CD4-positive, CD25-positive, alpha-beta regulatory T cell (primary cell): ENCODE measurements at places on chromosomes 7 and 10.

GRCh38 chr10:10850214-10850613 is 167.5 kb upstream of the CELF2 start:
- no peaks in the 10 kb centered on the region for H3K4me1 ChIP-seq
- no peak overlapping the region for H3K27ac ChIP-seq
- no peak overlapping the region for H3K4me3 ChIP-seq
- no peak for DNase-seq
- H3K36me3 ChIP-seq, result no peaks in the 10 kb centered on the region

DNA sequence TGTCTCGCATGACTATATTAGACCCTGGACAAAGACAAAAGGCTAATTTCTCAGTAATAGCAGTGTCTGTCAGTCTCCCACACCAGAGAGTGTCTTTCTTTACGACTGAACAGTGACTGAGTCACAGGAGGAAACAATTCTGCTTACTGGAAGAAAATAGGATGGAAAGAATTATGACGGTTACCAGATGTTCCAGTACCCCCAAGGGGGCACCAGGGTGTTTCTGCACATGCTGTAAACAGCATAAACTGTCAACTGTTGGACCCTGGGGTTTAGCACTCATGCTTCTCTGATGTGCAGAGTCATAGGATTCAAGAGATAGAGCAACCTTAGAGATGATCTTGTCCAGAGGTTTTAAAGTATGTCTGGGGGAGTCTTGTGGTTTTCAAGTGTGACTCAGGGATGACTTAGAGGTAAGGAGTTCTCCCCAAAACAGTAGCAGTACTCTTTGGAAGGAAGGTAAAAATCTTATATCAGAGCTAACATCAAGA is 291.7 kb downstream of the THSD7A start:
- no peaks in the 10 kb centered on the region for H3K4me1 ChIP-seq
- no peaks in the 10 kb centered on the region for H3K36me3 ChIP-seq
- H3K27me3 ChIP-seq, result no peaks in the 10 kb centered on the region
- DNase-seq, result no peak
- no peak overlapping the region for H3K27ac ChIP-seq

DNA sequence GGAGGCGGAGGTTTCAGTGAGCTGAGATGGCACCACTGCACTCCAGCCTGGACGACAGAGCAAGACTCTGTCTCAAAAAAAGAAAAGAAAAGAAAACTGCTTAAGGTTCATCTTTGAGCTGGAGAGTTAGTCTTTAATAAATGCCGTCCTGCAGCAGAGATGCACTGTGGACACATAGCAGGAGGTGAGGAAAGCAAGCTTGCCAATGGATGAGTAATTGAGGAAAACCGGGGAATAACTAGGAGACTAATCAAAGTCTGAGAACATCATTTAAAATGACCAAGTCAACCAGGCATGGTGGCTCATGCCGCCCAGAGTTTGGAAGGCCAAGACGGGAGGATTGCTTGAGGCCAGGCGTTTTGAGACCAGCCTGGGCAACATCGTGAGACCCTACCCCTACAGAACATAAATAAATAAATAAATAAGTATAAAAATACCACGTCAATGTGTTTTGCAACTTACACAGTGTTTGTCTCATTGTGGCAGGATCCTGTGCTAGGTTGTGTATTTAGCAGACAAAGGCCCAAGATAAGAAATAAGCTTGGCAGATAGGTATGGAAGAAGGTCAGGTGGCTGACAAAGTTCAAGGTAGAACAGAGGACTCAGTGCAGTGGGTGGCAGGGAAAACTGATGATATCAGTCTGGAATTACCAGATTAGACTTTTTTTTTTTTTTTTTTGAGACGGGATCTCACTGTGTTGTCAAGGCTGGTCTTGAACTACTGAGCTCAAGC is 115.7 kb upstream of the KMT2C start:
- H3K36me3 ChIP-seq, result no peaks in the 10 kb centered on the region
- H3K27ac ChIP-seq, result no peak overlapping the region
- no peak for DNase-seq
- H3K27me3 ChIP-seq, result no peaks in the 10 kb centered on the region
- no peaks in the 10 kb centered on the region for H3K4me1 ChIP-seq

GRCh38 chr7:37961251-37961650 is 40.8 kb downstream of the EPDR1 start:
- DNase-seq, result no peak
- no peaks in the 10 kb centered on the region for H3K27me3 ChIP-seq
- H3K4me1 ChIP-seq, result no peaks in the 10 kb centered on the region
- no peaks in the 10 kb centered on the region for H3K36me3 ChIP-seq
- H3K4me3 ChIP-seq, result no peak overlapping the region

DNA sequence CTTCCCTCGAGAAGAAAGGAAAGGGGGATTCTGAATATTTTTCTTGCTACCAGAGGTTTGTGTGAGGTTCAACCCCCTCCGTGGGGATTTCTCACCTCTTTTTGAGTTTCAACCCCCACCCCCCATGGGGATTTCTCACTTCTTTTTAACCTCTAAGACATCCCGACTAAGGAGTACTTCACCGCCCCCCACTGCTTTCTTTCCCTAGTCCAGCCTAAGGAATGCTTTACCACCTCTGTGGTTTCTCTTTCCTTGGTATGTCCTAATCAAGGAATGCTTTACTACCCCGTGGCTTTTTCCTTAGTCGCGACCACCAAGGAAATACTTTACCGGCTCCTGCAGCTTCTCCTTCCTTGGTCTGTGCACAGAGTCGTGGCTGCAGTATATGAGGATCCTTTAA is 149.4 kb downstream of the LYZL1 start:
- H3K36me3 ChIP-seq, result no peaks in the 10 kb centered on the region
- H3K27ac ChIP-seq, result no peak overlapping the region
- DNase-seq, result no peak
- H3K27me3 ChIP-seq, result no peaks in the 10 kb centered on the region

DNA sequence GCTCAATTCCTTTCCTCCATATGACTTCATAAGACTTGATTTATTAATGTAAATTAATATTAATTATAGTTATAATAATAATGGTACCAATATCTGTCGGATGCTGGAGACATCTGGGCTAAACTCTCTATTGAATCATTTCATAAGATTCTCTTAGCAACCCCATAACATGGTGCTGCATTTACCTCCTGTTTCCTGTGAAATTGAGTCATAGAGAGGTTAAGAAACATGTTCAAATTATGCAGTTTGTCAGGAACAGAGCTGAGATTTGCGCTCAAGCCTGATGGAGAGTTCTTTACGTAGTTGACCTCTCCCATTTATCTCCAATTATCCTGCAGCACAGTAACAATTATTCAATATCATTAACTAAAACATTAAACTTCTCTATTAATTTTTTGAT is 621.8 kb upstream of the FZD8 start:
- H3K36me3 ChIP-seq, result no peaks in the 10 kb centered on the region
- H3K4me3 ChIP-seq, result no peak overlapping the region
- H3K27ac ChIP-seq, result no peak overlapping the region
- no peaks in the 10 kb centered on the region for H3K4me1 ChIP-seq
- no peaks in the 10 kb centered on the region for H3K27me3 ChIP-seq
